HepG2 (cell line): ENCODE measurements at places on chromosomes 2 and 18.

GRCh38 chr2:85057226-85057962, 75.8 kb upstream of the TCF7L1 start:
- H3K27me3 ChIP-seq: no peaks in the 10 kb centered on the region; the same call in 1 of the 2 replicates
- no peak for DNase-seq
- H3K36me3 ChIP-seq: peaks cover 17% of the 10 kb centered on the region; the same call in 2 of the 3 replicates
- H3K4me3 ChIP-seq: no peak overlapping the region
- peaks cover 11% of the 10 kb centered on the region for H3K4me1 ChIP-seq

GRCh38 chr2:47558116-47558767, 155.3 kb downstream of the MSH2 start:
- no peak for DNase-seq
- no peak overlapping the region for H3K27ac ChIP-seq
- H3K4me3 ChIP-seq: no peak overlapping the region
- H3K4me1 ChIP-seq: no peaks in the 10 kb centered on the region
- no peaks in the 10 kb centered on the region for H3K36me3 ChIP-seq

- H3K4me1 ChIP-seq: peaks cover 20% of the 10 kb centered on the region
- H3K36me3 ChIP-seq: peaks cover 19% of the 10 kb centered on the region
- H3K4me3 ChIP-seq: no peak overlapping the region
Observed at GRCh38 chr2:200944467-200945394, 18.7 kb downstream of the ORC2 start.

DNA sequence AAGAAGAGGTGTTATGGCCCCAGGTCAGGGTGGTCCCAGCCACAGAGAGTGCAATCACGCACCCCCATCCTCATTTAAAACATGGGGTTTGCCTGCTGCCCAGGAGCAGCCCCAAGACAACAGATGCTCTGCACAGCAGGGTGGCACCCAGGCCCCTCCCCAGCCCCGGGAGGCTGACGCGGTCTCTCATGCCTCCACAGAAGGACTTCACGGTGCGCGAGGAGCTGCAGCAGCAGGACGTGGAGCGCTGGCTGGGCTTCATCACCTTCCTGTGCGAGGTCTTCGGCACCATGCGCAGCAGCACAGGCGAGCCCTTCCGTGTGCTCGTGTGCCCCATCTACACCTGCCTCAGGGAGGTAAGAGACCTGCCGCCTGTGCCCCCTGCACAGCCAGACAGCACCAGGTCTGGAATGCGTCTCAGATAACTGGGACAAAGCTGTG, 133.7 kb downstream of the SMAD7 start:
- H3K27me3 ChIP-seq: no peaks in the 10 kb centered on the region
- peaks cover 33% of the 10 kb centered on the region; the same call in 2 of the 3 replicates for H3K36me3 ChIP-seq
- H3K4me3 ChIP-seq: no peak overlapping the region
- DNase-seq: no peak
- no peaks in the 10 kb centered on the region for H3K4me1 ChIP-seq

GRCh38 chr18:30763902-30764350, 278.6 kb downstream of the DSC3 start:
- no peak overlapping the region for H3K27ac ChIP-seq
- no peak for DNase-seq
- no peaks in the 10 kb centered on the region for H3K36me3 ChIP-seq

GRCh38 chr2:121063471-121063870, 221.5 kb downstream of the TFCP2L1 start:
- peaks cover 94% of the 10 kb centered on the region for H3K27me3 ChIP-seq
- no peak overlapping the region for H3K4me3 ChIP-seq
- no peaks in the 10 kb centered on the region for H3K36me3 ChIP-seq
- H3K27ac ChIP-seq: no peak overlapping the region

DNA sequence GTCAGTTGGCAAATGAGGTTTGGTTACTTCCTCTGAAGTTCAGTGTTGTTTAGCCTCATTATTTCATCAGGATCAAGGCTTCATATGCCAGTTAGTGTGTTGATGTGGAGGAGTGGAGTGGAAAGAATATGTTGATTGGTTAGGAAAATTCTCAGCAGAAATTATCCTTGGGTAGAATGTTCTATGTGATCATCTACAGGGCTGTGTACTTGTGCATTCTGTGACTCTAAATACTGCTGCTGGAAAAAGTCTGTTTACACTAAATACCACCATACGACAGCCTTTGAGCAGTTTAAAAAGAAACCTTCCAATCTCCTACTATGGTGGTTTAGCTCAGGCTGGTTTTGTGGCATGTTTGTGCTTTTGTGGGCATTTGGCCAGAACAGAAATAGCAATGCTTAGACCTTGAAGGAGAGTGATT, 25.8 kb downstream of the CAB39 start:
- H3K36me3 ChIP-seq: peaks cover 5% of the 10 kb centered on the region; the same call in 1 of the 2 replicates
- H3K4me3 ChIP-seq: no peak overlapping the region; the same call in 1 of the 2 replicates
- peak overlapping the region; percentile 34 for H3K27ac ChIP-seq
- H3K27me3 ChIP-seq: no peaks in the 10 kb centered on the region
- H3K4me1 ChIP-seq: peaks cover 45% of the 10 kb centered on the region
- DNase-seq: peak; percentile 35

DNA sequence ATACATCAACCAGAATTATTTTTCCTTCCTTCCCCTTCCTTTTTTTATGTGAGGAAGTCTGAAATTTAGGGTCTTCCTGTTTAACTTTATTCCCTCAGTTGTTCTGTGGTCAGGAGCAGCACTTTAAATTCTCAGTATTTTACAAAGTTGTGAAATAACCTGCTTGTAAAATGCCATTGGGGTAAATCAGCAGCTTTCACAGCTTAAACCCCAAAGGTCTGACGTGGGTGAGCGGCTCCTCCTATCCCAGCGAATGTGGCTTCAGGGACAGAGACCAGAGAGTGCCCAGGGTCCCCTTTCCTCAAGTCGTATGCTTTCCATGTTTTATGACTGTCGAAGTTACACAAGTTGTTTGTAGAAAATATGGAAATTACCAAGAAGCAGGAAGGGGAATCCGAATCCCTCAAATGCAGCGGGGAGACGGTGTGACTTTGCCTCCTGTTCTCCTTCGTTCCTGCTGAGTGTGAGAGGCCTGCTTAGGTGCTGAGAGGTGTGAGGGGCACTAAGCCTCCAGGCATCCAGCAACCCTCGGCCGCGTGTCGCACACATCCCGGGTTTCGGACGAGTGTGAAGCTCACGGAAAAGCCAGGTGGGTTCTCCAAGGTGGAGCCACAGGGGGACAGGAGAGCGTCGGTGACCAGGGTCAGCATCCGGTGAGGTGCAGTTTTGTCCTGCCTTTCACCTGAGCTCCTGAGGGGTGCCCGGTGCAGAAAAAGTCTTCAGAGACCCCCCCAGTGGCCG, 10.8 kb upstream of the KCNG2 start:
- no peak for DNase-seq
- H3K27me3 ChIP-seq: peaks cover 52% of the 10 kb centered on the region
- H3K4me1 ChIP-seq: peaks cover 19% of the 10 kb centered on the region
- no peak overlapping the region for H3K4me3 ChIP-seq
- no peaks in the 10 kb centered on the region for H3K36me3 ChIP-seq
- H3K27ac ChIP-seq: no peak overlapping the region

- DNase-seq: no peak
- H3K27me3 ChIP-seq: no peaks in the 10 kb centered on the region
- no peaks in the 10 kb centered on the region for H3K4me1 ChIP-seq
- H3K27ac ChIP-seq: no peak overlapping the region
Observed at GRCh38 chr18:34522603-34523002, 187.5 kb upstream of the DTNA start.

DNA sequence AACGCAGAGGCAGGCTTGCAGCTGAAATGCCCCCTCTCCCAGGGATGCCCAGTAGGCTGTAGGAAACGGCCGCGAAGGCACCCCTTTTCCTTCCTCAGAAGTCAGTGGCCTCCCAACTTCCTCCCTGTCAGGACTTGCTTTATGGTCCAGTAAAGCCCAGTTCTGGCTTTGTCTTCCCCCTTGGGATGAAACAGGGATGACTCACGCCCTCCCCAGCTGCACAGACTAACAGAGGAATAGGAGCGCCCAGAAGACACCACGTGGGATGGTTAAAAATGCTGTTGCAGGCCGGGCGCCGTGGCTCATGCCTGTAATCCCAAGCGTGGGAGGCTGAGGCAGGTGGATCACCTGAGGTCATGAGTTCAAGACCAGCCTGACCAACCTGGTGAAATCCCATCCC, 6.9 kb downstream of the CREG2 start:
- peaks cover 82% of the 10 kb centered on the region for H3K27me3 ChIP-seq
- no peaks in the 10 kb centered on the region for H3K36me3 ChIP-seq
- no peaks in the 10 kb centered on the region for H3K4me1 ChIP-seq
- no peak overlapping the region for H3K4me3 ChIP-seq
- no peak overlapping the region for H3K27ac ChIP-seq

DNA sequence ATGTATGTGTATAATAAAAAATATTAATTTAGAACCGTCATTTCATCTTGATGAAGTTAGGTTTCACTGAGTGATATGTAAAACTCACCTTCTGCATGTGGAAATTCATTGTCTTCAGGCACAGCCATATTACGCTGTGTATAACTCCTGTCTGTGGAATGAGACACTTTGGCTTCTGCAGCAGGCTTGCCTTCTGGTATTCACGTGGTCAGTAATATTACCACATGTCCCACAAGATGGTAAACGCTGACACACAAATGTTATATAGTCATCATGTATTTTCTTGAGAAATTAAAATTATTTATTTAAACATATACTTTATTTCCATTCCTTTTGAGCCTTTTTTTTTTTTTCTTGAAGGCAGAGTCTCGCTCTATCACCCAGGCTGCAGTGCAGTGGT, 25.1 kb upstream of the AAK1 start:
- H3K36me3 ChIP-seq: no peaks in the 10 kb centered on the region
- no peak overlapping the region for H3K27ac ChIP-seq
- H3K27me3 ChIP-seq: no peaks in the 10 kb centered on the region; the same call in 1 of the 2 replicates
- no peak overlapping the region for H3K4me3 ChIP-seq
- no peak for DNase-seq
- H3K4me1 ChIP-seq: no peaks in the 10 kb centered on the region

DNA sequence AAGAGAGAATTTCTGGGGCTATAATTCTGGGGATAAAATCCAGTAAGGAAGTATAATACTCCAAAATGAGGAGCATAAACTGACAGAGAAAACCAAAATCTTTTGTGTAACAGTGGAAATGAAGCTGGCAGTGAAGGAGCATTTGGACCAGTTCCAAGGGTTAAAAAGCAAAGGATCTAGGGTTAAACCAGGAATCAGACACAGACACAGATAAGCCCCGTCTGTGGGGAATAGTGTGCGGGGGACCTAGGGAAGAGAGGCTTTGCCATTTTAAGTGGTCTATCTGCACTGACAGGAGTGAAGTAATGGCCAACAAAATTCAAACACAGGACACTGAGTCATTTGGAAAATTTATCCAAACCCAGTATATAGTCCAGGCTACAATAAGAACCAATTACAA, 23.4 kb downstream of the SAP130 start:
- H3K27ac ChIP-seq: no peak overlapping the region
- peaks cover 92% of the 10 kb centered on the region for H3K36me3 ChIP-seq
- no peak for DNase-seq
- H3K27me3 ChIP-seq: no peaks in the 10 kb centered on the region

- no peaks in the 10 kb centered on the region for H3K4me1 ChIP-seq
- H3K4me3 ChIP-seq: no peak overlapping the region
- H3K27me3 ChIP-seq: peaks cover 62% of the 10 kb centered on the region; the same call in 2 of the 3 replicates
- DNase-seq: no peak
- H3K36me3 ChIP-seq: no peaks in the 10 kb centered on the region
Observed at GRCh38 chr2:2686222-2686621, 355.1 kb upstream of the MYT1L start.
